ENCODE measurements at places on chromosomes 11 and 22.
A peak's percentile ranks its signal among the peaks of the same experiment; 100 is the strongest.

- no peak for DNase-seq
Measured at GRCh38 chr22:42375982-42376381, 56.2 kb downstream of the NFAM1 start.

DNA sequence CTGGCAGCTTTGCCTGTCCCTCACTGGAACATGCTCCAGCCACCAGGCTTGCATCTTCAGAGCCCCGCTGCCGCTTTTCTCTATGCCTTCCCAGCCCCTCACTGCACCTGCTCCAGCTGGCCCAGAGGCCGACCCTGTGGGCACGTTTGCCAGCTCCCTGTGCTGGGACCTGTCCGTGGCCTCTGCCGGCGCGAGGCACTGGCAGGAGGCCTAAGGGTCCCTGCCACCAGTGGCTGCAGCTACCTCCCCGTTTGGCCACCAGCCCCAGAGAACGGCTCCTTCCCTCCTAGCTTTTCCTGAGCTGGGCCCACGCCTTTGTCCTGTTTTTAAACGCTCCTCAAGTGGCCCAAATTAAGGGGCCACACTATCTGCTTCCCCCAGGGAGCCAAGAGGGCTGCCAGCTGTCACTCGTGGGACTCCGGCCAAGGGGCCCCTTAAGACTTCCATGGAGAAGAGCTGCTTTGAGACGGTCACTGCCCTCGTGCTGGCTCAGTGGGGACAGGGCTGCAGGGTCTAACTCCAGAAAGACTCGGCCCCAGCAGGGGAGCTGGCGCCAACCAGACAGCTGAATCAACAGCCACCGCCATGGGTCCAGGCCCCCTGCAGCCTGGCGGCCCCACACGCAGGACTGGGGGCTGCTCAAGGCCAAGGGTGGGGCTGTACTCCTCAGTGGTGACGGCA is 24.6 kb upstream of the WNT7B start:
- no peak for DNase-seq

GRCh38 chr22:42946546-42947198 is 68.3 kb downstream of the PACSIN2 start:
- no peak for DNase-seq

DNA sequence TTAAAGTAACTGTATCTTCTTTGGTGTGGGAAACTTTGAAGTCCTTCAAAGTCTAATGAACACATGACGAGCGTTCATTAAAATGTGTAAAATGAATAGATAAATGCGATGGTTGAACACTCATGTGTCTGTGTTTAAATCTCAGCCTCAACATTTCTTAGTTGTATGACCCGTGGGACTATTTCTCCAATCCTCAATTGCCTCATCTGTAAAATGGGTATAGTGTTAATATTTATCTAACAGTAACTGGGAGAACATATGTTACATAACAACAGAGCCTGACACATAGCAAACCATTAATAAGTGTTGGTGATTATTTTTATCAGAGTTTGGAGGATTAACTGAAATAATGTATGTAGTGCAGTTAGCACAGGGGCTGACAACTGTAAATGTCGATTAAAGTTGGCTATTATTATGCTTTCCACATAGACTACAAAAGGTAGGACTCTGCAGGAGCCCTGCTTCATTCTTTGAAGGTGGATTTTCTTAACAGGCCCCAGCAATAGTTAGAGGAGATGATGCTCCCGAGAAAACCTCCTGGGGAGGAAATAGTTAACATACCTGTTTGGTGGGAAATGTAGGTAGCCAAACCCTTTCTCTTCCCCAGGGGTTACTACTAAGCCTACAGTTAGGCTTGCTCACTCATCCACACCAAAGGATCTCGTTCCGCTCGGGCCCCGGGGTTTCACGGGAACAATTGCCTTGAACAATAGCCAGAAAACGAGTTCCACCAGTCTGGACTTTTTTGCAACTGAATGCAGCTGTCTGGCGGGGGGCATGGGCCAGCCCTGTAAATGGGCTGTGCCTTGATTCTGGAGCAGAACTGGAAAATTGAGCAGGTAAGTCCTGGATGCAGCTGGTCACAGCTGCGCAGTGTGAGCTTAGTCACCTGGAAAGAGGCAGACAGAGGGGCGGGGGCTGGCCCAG is 133.4 kb downstream of the DBX1 start:
- no peak for DNase-seq

- peak; percentile 89 for DNase-seq
Measured at GRCh38 chr22:49934891-49935557, 16.6 kb downstream of the CRELD2 start.

DNA sequence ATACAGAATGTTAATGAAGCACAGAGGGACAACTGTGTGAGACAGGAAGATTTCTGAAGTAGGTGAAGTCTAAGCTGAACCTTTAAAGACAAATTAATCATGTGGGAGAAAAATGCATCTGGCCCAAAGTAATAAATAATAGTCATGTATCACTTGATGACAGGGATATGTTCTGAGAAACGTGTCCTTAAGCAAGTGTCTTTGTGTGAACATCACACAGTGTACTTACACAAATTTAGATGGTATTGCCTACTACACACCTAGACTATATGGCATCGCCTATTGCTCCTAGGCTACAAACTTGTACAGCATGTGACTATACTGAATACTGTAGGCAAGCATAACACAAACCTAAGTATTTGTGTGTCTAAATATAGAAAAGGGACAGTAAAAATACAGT is 112.6 kb downstream of the APOL5 start:
- no peak for DNase-seq

GRCh38 chr22:44648821-44649565 is 53.0 kb upstream of the PRR5 start:
- no peak for DNase-seq

DNA sequence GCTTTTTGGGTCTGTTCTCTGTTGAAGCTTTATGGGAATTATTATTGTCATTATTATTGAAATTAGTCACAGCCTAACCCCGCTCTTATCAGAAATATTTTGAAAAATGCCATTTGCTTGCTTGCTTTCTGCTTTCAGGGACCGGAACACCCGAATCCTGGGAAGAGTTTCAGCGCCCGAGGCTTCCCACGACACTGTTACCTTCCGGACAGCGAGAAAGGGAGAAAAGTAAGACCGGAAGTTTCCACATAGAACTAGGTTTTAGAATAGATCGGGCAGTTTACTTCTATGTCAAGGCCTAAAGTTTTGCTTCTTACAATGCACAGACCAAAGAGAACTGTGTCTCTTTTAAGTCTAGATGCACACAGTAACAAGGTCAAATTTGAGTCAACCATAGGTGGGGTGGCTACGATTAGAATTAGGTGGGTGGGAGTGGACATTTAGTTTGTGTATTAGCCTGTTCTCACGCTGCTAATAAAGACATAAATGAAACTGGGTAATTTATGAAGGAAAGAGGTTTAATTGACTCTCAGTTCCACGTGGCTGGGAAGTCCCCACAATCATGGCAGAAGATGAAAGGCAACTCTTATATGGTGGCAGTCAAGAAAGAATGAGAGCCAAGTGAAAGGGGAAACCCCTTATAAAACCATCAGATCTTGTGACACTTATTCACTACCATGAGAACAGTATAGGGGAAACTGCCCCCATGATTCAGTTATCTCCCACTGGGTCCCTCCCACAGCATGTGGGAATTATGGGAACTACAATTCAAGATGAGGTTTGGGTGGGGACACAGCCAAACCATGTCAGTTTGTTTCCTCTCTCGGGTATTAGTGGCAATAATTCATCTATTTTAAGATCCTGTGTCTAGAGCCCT is 12.9 kb downstream of the MPEG1 start:
- peak; percentile 68 for DNase-seq

DNA sequence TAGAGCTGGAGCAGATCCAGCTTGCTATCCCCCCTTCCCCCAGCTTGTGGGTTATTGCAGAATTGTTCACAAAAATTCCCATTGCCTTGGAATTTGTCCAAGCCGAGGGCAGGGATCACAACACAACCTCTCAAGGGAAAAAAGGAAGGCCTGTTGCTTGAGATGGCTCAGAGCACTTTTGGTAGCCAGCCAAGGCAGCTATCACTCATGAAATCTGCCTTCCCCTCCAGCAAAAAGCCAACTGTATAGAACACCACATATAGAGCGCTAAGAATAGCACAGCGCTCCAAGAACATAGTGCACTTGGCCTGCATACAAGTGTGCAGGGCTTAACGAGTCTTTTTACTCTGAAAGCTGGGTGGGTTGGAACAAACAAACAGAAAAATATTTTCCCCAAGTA is 46.2 kb downstream of the FAM83F start:
- DNase-seq: no peak

DNA sequence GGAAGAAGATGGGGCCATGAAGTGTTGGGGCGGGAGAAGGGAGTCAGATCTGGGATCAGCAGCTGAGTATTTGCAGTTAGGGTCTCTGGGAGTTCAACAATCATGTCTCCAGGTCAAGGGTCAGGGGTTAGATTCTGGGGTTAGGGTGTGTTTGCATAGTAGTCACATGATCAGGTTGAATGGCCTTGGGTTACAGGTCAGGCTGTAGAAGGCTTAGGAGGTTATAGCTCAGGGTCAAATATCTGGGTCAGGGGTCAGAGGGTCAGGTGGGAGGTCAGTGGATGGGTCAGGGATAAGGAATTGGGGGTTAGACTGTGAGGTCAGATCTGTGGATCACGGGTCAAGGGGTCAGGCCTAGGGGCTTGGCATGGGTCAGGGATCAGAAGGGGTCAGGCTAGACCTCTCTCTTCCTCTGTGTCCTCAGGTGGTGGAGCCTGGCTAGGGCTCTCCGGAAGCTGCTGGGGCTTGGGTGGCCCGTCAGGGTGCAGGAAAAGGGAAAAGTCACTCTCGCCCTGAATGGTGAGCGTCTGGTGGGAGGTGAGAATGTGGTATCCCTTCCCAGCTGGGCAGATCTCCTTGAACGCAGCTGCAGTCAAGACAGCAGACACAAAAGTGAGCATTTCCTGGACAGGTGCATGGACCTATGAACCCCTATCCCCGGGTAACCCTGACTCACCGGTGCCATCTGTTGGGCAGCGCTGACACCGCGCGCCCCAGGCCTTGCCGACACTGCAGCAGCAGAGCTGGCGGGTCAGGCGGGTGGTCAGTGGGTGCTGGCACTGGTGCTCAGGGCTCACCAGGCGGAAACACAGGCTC is 6.4 kb downstream of the LTBP3 start:
- DNase-seq: peak; percentile 65

GRCh38 chr11:15291885-15292284 is 177.2 kb downstream of the INSC start:
- no peak for DNase-seq

- DNase-seq: no peak
Measured at GRCh38 chr11:118909619-118910308, 16.0 kb downstream of the BCL9L start.

GRCh38 chr11:5229356-5229755 is 2.5 kb upstream of the HBB start:
- DNase-seq: no peak

GRCh38 chr11:102685754-102686153 is 19.8 kb downstream of the MMP27 start:
- DNase-seq: no peak

- DNase-seq: peak; percentile 5
Measured at GRCh38 chr22:40635940-40636379, 559 bp downstream of the MRTFA start.

DNA sequence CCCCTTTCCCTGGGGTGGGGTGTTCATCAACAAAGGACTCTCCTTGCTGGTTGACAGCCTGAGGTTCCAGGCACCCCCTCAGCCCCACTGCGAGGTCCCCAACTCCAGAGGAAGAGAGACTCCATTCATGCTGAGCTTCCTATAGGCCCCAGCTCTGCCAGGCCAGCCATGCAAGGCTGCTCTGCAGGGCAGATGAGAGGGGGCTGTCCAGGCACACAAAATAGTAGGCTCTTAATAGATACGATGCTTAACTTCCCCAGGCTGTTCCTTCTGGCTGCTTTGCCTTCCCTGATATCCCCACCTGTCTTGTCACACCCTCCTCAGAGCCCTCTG is 45.0 kb upstream of the CRYBB3 start:
- DNase-seq: no peak

GRCh38 chr11:77188633-77189491 is 60.8 kb downstream of the MYO7A start:
- DNase-seq: no peak

DNA sequence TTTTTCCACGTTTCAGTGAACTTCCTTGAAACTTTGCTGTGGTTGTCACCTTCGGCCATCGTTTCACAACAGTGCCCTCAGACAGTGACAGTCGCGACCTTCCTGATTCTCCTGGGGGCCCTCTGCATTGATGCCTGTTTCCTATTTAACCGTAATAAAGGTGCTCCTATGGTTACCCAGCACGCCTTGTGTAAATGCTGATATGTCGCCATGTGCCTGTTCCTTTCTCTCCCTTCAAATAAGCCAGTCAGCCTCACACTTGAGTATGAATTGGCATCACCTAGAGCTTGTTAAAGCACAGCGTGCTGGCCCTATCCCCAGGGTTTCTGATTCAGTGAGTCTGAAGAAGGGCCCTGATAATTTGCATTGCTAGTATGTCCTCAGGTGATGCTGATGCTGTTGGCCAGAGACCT is 104.8 kb downstream of the MICAL2 start:
- DNase-seq: no peak

GRCh38 chr11:117945047-117945810 is 16.0 kb upstream of the TMPRSS13 start:
- peak; percentile 87 for DNase-seq

GRCh38 chr11:86147004-86147403 is 78.1 kb upstream of the PICALM start:
- no peak for DNase-seq

- peak; percentile 50 for DNase-seq
Measured at GRCh38 chr22:41092847-41093411, 537 bp downstream of the EP300 start.

DNA sequence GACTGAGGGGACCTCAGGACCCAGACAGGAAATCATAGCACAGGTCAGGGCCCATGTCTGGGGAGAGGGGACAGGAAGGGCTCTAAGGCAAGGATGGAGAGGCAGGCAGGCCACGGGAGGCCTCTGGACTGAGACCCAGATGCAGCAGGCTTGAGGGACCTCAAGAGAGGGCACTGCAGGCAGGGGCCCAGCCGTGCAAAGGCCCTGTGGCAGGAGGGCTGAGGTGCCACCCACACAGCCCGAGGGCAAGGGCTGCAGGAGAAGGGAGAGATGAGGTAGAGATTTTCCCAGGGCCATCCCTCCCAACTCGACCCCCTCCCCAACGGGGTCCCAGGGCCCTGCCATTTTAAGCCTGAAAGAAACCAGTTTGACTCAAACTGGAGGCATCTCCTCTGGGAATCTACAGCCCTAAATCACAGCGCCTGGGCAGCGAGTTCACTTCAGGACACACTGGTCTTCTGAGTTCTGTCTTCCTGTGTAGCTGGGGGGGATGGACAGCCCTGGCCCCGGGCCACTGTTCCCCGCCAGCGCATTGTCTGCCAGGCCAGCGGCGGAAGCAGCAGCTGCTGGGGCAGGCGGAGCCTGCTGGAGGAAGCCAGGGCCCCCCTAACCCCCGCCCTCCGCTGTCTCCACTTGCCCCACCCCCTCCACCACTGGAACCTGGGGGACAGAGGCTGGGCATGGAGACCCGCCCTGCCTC is 20.3 kb upstream of the WNT7B start:
- DNase-seq: peak; percentile 90

DNA sequence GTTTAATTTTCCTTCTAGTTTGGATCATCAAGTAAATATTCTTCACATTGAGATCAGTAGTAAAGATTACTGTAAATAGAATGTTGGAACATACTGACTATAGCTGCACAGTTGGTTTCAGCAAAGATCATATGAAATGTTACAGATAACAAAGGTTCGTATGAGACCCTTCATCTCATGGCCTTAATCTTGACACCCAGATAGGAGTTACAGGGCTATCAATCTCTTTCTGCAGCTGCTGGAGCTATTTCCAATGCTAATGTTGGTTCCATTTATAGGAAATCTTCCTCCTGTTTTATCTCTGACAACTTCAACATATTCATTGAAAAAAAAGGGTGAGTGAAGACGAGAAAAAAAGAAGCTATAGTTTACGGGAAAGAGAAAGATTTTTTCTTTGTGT is 495.6 kb downstream of the JRKL start:
- DNase-seq: no peak

- no peak for DNase-seq
Measured at GRCh38 chr11:69234740-69235710, 58.9 kb upstream of the MYEOV start.

Data from hematopoietic multipotent progenitor cell (in vitro differentiated cells).